ENCODE measurements at places on chromosomes 5 and 9.

- DNase-seq = peak; percentile 39
Measured at GRCh38 chr9:128558431-128559310, 6.3 kb downstream of the SPTAN1 start.

DNA sequence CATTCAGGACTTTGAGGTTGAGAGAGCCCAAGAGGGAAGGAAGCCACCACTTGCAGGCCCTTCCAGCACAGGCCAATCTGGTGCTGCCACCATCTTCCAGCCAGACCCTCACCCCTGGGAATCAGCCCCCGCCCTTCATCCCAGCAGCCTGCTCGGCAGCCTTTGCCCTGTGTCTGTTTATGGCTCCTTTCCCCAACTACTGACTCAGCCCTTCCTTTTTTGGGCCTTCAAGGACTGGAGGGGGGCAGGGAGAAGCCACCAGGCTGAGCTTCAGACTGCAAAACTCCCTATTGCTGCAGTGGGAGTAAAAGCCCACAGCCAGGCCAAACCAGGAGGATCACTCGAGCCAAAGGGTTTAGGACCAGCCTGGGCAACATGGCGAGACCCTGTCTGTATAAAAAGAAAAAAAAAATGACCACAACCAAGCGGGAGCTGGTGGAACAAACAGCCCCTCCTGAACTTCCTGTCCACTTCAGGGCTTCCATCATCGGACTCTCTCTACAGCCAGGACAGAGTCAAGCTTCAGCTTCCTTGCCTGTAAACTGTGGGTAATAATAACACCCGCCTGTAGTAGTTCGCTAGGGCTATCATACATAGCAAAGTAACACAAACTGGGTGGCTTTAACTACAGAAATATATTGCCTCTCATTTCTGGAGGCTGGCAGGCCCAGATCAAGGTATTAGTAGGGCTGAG, 85.9 kb upstream of the IL17B start:
- no peak for DNase-seq

- no peak for DNase-seq
Measured at GRCh38 chr5:53362521-53362941, 117.9 kb upstream of the FST start.

- no peak for DNase-seq
Measured at GRCh38 chr5:135964670-135965320, 10.0 kb upstream of the LECT2 start.

DNA sequence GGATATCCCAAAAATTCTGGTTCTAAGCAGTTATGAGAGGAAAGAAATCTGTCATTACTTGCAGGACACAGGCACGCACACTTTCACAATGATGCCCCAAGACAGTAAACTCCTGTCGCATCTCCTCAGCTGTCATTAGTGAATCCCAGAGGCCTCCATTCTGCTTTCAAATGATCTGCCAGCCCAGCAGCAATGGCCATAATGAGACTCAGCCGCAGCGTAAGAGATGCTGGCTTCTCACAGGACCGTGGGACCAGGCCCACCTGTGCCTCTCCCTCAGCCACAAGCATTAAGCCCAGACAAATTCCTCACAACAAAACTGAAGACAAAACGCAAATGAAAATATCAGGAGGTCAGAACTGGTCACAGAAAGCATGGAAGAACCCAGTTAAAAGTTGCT, 98.0 kb upstream of the VLDLR start:
- DNase-seq = no peak

Measured in activated CD4-positive, alpha-beta T cell treated with anti-CD3 and anti-CD28 coated beads, Interleukin-2, amount 50 U/mL, for 1 hour (primary cell).